ENCODE measurements at places on chromosomes 6 and 20.

DNA sequence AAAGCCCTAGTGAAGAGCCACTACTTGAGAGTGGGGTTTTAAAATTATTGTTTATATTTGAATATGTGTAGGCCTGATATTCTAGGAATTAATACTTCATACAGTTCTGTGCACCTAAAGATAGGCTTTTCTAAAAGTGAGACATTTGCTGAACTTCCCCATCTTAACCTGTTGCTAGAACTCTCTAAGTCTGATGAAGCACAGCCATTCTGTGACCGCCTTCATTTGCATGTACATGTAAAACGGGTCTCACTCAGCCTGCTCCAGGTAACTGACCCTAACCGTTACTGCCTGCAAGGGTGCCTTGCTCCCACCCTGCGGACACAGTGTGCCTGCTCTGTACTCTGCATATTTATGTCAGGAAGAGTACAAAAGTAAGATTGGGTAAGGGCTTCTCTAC is 44.3 kb upstream of the IRF4 start:
- DNase-seq, result no peak

DNA sequence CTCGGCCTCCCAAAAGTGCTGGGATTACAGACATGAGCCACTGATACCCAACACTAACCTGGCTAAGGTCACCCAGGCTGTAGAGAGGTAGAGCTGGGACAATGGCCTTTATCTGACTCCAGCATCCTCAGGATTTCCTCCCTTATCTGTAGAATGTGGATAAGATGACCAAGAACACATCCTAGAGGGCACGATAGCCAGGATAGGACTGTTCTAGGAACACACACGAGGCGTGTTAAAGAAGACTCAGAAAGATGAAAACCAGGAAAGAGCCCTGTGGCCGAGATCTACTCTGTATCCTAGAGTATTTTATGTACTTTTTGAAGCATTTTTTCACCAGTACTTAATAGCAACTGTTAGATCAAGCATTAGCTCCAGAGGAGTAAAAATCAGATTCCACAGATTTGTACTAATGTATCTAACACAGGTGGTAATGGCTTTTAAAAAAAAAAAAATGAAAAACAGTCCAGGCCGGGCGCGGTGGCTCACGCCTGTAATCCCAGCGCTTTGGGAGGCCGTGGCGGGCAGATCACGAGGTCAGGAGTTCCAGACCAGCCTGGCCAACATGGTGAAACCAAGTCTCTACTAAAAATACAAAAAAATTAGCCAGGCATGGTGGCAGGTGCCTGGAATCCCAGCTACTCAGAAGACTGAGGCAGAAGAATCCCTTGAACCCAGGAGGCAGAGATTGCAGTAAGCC is 17.3 kb downstream of the PPP1R10 start:
- DNase-seq, result no peak

DNA sequence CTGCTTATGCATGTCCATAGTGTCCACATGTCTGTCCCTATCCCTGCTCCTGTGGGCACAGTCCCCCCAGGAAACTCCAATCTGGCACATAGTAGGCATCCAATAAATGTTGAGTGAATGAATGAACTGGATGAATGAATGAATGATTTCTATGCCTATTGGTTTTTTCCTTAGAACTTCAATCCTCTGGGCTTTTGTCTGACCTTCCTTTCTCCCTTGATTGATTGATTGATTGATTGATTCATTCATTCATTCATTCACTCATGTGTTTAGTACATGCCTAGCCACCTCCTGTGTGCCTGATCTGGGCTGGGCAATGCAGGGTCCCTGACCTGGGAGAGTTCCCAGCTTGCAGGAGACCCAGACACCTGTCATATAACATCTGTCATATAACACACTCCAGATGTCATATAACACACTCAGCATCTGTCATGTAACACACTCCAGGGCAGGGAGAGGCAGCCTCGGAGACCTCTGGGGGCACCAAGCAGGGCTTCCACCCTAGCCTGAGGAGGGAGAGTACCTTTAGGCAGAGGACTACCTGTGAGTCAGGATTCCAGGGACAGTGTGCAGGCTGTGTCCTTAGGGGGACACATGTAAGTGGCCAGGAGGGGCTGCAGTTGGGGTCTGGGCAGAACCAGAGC is 17.9 kb downstream of the VSTM2L start:
- DNase-seq, result no peak

DNA sequence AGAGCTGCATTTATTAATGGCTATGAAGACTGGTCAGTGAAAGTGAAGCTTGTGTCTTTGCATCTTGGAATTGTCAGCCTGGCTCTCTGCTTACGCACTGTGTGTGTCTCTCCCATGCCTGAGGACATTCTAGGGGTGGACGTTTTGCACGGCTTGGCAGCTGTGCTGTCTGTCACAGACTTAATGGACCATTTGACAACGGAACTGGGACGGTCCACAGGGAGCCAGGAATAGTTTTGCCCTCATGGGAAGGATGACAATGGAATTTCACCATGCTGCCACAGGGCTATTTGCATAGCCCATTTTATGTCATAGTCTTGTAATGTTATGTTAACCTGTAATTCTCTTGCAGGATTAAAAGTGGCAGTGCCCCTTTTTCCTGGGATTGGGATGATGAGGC is 44.7 kb downstream of the OR2B6 start:
- no peak for DNase-seq

GRCh38 chr6:52394251-52394666 is 25.9 kb upstream of the EFHC1 start:
- no peak for DNase-seq

- no peak for DNase-seq
These were observed 125.3 kb upstream of the NOX3 start for GRCh38 chr6:155580904-155581303.

- DNase-seq, result no peak
These were observed 1.9 kb downstream of the SDC4 start for GRCh38 chr20:45346291-45346718.

DNA sequence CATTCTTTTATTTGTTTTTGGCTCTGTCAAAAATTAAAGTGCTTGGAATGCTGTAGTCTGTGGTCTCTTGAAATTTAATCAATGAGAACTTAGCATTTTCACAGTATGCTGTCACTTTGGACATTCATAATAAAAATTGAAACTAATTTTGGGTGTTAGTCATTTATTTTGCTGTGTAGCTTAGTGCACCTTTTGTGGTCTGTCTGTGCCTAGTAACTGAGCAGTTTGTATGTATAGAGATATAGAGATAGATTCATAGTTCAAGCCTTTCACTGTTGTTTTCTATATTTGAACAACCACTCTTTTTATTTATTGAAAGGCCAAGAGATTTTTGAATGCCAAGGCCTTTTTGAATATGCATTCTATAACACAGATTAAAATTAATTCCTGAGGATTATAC is 86.4 kb upstream of the TIAM2 start:
- DNase-seq, result no peak
